ENCODE measurements at places on chromosomes 5 and 9.
A peak's percentile ranks its signal among the peaks of the same experiment; 100 is the strongest.

DNA sequence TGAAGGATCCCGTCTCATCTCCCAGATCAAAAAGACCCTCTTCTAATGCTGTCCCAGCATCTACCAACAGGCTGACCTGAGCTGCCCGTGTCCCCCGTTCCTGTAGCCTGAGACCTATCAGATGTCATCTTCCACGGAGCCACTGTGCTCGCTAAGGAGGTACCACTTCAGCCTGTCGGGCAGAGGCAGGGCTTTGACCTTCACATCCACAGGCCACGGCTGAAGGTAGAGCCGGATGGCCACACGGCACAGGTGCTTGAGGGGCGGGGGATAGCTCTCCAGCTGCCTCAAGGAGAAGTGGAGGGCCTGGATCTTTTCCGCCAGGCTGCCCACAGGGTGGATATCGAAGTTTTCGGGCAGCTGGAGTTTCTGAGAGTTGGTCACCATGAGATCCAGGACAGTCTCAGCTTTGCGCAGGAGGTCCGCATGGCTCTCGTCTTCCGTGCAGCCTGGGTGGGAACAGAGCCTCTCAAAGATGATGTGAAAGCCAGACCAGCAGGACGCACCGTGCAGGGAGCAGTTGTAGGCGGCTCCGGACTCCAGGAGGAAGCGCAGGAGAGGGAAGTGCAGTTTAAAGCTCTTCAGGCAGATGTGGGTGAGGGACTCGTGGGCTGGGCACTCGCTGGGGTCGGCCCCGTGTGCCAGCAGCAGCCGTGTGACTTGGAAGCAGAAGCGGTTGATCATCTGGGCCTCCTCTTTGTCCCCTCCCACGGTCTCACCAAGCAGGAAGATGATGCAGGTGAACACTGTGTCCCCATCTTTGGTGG, 4.1 kb downstream of the ASB6 start:
- DNase-seq: no peak

DNA sequence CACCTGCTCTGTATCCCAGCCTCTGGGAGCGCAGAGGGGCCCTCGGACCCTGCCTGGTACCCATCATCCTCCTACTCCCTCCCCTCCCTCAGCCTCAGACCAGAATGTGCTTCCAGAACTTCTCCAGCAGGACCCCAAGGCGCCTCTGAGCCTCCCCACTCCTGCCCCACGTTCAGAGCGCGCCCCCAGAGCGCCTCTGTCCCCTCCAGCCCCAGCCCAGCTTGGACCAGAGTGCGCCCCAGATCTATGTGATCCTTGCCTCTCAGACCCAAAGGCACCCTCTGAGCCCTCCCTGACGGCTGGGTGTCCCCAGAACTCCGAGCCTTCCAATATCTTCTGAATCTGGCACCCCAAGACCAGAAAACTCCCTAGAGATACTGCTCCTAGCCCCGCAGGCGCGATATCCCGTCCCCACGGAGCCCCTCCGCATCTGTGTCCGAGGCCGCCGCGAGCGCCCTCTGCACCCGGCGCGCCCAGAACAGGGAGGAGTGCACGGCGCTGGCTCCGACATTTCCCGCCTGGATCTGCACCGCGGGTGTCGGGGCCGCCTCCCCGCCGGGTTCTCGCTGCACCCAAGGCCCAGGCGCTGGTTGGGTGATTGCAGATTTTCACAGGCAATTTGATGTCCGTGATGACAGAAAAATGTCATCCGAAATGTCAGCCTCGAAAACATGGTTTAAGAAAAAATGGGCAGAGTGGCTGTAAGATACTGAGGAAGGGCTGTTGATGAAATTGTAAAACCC, 522 bp downstream of the BHMT start:
- no peak for DNase-seq

- no peak for DNase-seq
Measured at GRCh38 chr5:78113689-78114264, 180.7 kb downstream of the AP3B1 start.

GRCh38 chr5:30765227-30765626, 428.3 kb upstream of the CDH6 start:
- no peak for DNase-seq

DNA sequence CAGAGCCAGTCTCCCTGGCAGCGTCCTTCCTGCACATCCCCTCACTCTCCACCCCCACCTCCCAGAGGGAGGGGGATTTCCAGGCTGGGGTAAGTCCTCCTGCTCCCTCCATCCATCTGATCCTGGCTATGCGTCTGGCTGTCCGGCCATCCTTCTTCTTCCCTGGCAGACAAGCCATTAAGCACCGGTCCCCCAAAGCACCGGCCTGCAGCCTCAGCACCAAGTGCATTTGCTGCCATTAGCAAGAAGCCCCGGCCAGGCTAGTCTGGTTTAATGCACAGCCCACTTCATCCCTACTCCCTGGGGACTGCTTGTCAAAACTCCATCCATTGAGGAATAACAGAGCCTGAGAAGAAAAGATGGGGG, 208.7 kb upstream of the IER5L start:
- DNase-seq: no peak

- no peak for DNase-seq
Measured at GRCh38 chr5:29161399-29162291, 2031.8 kb upstream of the CDH6 start.

GRCh38 chr9:35660966-35661415, 2.9 kb downstream of the CCDC107 start:
- no peak for DNase-seq

- no peak for DNase-seq
Measured at GRCh38 chr9:70156729-70157128, 102.0 kb upstream of the SMC5 start.

GRCh38 chr9:124264823-124265233, 7.1 kb downstream of the NEK6 start:
- DNase-seq: peak; percentile 26

DNA sequence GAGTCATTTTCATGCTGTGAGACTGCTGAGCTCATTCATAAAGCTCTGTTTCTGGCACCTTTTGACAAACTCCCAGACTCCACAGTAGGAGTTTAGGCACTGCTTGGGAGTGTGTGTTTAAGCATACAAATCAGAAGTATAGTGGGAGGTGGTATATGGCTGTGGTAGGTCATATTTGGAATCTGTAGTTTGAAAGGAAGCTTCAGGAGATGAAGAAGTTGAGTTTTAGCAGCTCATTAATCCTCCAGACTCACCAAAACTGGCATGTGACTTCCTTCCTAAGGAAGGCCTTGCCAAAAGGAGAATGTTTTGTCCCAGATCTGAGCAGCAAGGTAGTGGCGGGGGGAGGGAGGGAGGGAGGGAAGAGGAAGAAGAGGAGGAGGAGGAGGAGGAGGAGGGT, 52.8 kb downstream of the SAXO1 start:
- DNase-seq: no peak

DNA sequence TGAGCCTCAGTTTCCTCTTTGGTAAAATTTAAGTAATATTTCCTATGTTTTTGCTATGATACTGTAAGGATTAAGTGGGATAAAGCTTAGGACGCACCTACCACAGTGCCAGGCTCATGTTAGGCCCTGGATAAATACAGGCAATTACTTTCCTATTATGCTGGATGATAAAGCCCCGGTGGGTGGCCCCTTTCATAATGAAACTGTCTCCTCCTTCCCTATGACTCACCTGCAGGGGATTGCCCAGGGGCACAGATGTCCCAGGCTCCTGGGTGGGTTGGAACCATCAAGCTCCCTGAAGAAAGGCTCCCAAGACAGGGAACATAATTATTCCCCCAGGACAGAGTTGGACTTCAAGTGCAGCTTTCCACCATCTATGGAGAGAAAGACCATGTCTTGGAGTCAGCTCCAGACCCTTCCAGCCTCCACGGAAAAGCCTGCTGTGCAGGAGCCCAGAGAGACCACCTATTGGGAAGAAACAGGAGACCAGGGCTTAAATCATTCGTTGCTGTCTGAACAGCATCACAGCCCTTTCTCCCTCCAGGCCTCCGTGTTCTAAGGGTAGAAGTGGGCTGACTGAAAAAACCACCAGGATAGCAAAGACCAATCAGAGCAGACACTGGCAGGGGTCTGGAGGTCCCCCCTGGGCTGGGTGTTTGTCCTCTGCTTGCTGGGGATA, 43.2 kb upstream of the FOXE1 start:
- no peak for DNase-seq

- DNase-seq: no peak
Measured at GRCh38 chr9:117951127-117951526, 246.9 kb downstream of the TLR4 start.

DNA sequence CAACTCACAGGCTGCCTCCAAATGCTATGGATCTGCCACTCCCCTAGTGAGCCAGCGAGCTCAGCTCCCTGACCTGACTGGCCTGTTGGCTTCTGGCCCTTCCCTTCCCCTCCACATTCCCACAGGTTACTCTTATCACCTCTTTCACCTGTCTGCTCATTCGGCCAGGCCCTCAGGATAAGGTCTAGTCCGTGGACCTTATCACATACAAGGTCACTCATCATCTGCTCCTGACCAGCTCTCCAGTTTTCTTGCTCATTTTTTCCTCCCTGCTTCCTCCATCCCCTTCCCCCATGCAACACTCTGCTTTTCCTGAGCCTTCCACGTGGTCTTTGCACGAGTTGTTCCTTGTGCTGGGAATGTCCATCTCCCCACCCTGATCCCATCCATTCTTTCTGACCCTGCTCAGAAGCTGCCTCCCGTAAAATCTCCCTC, 25.9 kb upstream of the NDST1 start:
- no peak for DNase-seq

GRCh38 chr9:93601063-93601462, 24.7 kb downstream of the PHF2 start:
- DNase-seq: no peak

- no peak for DNase-seq
Measured at GRCh38 chr9:18887546-18887945, 145.5 kb downstream of the SAXO1 start.

DNA sequence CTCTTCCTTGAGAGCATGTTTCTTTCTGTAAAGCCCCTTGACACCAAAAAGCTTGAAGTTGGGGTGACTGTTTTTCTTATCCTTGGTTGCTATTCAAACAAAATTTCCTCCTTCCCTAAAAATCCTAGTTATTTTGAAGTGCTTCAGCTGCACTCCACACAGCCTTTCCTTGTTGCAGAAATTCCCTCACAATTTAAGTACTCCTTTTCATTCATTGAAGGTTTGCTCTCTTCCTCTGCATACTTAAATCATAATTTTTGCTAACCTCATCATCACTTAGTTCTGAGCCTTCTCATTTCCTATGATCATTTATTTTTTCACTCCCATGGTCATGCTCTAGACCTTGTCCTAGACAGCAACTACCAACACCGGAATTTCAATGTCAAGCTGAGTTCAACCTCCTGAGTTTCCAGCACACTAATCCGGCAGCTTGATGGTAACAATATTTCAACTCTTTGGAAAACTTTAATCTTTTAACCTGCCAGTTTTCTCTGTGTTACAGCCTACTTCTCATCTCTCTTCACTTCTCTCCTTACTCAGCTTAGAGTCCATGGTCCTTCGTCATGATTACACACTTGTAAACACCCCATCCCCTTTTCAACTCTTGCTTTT, 78.7 kb upstream of the ACTBL2 start:
- DNase-seq: no peak

GRCh38 chr5:126435261-126435660, 12.1 kb downstream of the GRAMD2B start:
- no peak for DNase-seq

DNA sequence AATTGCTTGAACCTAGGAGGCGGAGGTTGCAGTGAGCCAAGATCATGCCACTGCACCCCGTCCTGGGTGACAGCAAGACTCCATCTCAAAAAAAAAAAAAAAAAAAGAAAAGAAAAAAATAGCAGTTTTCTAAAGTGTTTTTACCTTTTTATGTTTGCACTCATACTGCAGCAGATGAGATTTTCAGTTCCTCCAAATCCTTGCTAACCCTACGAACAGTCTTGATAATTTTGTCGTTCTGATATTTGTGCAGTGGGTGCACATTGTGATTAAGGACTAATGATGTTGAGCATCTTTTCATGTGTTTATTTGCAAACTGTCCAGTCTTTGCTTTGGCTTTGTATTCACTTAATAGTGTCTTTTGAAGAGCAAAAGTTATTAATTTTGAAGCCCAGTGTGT, 42.9 kb downstream of the ZCCHC7 start:
- no peak for DNase-seq

- DNase-seq: no peak
Measured at GRCh38 chr9:99138424-99139284, 33.7 kb downstream of the TGFBR1 start.

DNA sequence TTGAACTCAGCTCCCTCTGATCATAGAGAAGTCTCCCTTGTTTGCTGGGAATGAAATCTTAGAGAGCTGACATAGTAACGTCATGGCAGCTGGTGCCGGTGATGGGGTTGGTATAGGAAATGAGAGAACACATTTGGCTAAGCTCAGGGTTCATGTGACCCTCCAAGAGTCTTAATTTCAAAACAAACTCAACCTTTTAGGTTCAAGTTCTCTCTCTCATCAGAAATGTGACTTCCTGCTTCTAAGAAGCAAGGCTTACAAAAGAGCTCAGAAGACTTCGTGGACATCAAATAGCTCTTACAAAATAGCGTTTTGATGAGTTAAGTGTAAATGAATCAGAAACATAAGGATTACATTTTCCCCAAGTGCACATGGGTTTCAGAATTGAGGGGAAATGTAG, 97.3 kb downstream of the PAPPA start:
- no peak for DNase-seq

GRCh38 chr5:60597572-60598320, 102.2 kb downstream of the DEPDC1B start:
- DNase-seq: no peak

- DNase-seq: no peak
Measured at GRCh38 chr5:116942622-116943021, 368.0 kb upstream of the SEMA6A start.

DNA sequence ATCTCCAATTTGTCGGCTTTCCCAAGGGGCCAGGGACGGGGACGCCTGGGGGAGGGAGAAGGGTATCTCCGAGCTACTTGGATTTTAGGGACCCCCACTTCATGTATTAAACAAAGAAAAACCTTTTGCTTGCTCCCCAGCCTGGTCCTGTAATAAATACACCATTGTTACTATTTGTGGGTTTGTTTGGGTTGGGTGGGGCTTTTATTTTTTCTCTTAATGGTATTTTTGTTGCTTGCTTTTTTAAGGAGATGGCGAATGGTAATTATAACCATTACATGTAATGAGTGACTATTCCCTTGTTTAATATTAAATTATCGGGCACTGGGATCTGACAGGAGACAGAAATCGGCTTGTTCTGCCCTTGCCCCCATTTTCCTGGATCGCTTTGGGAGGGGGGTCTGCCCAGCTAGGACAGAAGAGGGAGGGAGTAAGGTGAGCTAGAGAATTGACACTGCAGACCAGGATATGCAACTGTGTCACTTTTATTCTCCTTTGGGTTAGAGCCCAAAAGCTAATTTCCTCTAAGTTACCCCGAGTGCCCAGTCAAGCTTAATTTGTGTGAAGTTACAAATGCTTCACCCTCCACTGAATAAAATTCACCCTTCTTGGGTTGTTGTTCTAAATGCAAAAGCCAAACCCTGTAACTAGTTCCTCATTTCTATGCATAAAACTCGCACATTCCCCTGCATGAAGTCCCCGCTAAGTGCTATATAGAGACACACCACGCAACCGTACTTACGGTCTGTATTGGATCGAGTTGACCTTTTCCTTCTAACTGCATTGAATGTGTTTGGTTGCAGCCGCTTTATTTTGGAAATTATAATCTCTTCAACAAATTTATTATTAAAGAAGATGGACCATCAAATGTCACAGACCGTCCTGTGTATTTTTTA, 1.6 kb upstream of the ZNF608 start:
- DNase-seq: no peak

- DNase-seq: no peak
Measured at GRCh38 chr5:128637031-128637430, 99.0 kb upstream of the FBN2 start.

GRCh38 chr5:96067894-96068614, 106.4 kb upstream of the ELL2 start:
- DNase-seq: no peak
